ENCODE measurements at places on chromosomes 4 and X.

DNA sequence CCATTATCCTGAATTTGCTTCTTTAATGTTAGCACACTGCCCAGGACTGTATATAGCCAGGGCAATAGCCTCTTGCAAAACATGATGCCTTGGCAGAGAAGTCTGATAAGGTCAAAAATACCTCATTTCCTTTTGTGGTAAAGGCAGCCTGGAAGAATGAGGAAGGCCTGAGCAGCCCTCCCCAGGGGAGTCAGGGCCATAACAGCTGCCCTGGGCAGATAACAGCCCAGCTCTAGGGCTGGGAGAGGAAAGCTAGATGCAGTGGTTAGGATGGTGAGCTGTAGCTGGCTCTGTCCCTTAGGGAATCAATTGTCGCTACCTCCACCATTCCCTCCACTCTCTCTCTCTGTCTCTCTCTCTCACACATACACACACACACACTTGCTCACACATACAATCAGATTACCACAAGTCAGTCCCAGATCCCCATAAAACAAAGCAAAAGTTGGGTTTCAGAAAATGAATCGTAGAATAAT is 29.2 kb downstream of the EFHC2 start:
- DNase-seq = no peak

DNA sequence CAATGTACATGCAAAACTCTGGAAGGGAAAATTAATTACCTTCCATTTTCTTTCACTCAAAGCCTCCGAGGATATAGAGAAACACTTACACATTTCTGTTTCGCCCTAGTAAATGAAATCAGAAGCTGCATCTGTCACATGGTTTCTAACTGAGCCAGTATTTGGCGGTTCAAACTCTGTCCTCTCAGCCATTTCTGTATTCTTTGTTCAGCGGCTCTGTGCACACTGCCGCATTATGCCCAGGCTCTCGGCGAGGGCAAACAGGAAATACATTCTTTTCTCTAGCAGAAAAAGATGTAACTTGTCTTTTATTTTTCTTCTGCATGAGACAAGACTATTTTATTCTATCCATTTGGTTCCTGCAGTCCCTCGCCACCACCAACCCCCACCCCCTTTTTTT is 71.4 kb upstream of the GPM6B start:
- no peak for DNase-seq

DNA sequence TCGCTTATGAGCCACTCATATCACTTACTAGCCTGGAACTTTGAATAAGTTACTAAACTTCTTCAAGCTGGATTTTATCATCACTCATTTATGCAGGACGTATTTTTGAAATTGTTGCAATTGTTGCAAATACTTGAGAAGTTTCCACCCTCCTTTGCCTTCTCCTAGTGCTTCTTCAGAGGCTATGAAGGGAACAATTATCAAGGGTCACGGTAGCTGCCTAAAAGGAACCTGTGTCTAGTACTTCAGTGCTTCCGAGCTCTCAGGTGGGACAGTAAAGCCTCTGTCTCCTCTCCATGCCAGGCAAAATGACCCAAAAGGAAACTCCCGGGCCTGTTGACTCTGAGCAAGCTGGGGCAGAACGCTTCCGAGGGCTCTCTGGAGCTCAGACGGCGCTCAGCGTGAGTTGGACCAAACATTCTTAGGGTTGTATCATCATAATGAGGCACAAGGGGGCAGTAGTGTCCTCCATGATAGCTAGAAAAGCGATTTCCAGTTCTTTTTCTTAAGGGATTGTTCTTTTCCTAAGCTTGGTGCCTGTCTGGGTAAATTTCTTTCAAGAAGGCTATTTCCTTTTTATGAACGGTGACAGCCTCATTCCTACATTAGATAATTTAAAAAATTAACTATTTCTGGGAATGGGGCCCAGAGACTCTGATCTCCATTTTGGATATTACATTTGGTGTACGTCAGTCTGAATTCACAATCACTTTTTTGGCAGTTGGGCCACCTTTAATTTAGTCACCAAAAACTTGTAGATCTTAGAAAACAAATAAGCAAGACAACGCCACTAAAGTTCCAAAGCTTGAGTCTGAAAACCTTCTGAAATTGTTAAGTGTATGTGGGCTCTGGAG is 73.1 kb downstream of the PACRGL start:
- DNase-seq = peak; percentile 30

DNA sequence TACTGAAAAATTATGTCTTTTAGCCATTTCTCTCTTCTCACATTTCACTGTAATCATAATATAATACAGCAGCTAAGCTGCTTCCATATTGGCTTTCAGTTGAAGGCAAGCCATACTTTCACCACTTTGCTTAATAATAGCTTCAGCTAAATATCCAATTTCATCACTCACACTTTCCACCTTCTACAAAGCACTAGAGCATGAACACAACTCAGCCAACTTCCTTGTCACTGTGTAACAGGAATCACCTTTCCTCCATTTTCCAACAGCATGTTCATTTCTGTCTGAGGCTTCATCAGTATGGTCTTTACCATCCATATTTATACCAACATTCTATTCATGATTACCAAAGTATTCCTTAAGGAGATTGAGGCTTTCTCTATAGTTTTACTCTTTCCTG is 219.8 kb upstream of the CTSO start:
- no peak for DNase-seq

DNA sequence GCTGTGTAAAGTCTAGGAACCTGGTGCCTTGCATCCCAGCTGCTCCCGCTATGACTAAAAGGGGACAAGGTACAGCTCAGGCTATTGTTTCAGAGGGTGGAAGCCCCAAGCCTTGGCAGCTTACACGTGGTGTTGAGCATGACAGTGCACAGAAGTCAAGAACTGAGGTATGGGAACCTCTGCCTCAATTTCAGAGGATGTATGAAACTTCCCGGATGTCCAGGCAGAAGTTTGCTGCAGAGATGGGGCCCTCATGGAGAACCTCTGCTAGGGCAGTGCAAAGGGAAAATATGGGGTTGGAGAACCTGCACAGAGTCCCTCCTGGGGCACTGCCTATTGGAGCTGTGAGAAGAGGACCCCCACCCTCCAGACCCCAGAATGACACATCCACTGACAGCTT is 76.6 kb downstream of the DDX60 start:
- DNase-seq = no peak

GRCh38 chrX:136227948-136228838 is 23.0 kb downstream of the MAP7D3 start:
- DNase-seq = peak; percentile 45

DNA sequence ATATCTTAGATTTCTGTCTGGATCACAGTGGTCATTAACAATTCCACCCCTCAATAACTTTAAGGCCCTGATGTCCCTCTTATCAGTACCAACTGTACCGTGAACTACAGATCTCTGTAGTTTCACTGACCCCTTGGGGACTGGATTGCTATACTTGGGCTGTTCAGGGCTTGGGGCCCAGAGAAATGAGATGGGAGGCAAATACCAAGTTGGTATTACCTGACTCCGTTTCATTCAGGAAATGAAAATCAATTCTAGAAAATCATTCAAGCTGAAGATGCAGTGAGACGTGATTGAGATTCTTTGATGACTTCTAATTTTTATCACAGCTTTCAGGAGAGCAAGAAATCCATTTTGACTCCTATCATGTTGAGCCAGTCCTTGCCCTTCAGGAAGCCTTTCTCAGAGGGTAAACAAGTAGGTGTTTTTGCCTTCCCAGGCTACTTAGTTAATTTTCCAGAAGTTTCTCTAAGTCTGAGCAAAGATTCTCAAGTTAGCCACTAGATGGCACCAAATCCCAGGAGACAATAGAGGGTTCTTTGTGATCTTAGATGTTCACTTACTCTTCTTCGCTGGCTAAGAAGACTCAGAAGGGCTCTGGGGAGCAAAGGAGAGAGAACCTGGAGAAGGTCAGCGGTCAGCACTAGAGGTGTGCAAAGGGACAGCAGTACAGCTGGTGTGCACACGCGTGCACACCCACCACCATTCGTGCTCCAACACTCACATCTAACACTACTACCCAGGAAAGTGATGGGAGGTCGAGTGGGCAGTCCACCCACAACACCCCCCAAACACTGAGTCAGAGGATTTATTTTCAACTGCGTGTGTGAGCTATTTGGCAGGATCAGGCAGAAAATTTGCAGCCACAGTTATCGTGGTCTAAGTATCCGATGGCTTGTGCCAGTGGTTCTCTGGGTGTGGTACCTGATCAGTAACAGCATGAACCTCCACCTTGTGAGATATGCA is 7.4 kb downstream of the HNRNPH2 start:
- DNase-seq = peak; percentile 68

- DNase-seq = no peak
These were observed 51.8 kb upstream of the TRAM1L1 start for GRCh38 chr4:117137145-117137544.

DNA sequence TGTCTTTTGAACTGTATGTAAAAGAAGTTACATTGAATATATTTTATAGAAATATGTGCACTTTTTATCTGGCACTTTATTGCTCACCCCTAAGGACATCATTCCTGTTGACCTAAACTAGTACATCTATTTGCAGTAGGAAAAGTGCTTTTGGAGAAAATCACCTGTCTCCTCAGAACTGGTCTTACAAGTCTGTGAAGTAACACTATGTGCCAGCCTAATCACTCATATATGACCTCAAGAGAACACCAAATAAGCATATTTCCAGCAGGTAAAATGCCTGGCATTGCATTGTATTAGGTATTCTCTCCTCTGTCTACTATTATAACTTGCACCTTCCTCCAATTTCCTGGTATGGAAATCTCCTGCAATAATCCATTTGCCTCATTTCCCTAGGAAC is 4.0 kb upstream of the GASK1B start:
- DNase-seq = no peak

GRCh38 chr4:5158825-5159224 is 107.5 kb downstream of the STK32B start:
- no peak for DNase-seq

DNA sequence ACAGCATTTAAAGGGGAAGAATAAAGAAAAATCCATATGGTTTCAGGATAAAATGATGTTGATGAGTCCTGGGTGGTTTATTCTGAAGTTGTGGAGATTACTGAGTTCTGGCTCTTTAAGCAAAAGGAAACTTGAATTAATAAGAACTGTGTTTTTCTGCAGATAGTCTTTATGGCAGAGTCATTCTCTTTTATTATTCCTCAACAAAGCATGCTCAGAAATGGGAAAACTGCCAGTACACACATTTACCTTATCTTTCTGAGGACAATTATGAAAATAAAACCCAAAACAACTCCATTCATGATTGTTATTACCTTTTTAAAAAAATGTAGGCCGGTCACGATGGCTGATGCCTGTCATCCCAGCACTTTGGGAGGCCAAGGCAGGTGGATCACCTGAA is 58.5 kb downstream of the ADD1 start:
- DNase-seq = no peak

DNA sequence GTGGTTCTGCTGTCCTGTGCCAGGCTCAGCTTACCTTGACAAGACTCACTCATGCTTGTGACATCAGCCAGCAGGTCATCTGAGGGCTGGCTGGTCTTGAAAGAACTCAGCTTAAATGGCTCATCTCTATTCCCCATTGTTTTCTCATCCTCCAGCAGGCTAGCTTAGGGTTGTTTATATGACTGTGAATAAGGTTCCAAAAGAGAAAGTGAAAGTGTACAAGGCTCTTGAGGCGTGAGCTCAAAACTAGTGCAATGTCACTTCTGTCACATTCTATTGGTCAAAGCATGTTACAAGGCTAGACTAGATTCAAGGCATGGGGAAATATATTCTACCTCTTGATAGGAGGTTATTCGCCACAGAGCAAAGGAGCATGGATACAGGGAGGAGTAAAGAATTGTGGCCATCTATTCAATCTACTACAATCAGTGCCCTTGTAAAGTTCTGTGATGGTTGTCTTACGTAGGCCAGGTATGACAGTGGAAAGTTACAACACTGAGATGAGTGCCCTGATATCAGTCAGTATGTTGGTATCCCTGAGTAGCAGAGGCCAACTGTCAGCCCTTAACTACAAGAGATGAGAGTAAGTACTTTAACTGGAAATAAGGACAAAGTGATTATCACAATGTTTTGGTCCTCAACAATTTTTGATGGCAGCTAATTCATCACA is 19.8 kb upstream of the TMLHE start:
- peak; percentile 13 for DNase-seq

DNA sequence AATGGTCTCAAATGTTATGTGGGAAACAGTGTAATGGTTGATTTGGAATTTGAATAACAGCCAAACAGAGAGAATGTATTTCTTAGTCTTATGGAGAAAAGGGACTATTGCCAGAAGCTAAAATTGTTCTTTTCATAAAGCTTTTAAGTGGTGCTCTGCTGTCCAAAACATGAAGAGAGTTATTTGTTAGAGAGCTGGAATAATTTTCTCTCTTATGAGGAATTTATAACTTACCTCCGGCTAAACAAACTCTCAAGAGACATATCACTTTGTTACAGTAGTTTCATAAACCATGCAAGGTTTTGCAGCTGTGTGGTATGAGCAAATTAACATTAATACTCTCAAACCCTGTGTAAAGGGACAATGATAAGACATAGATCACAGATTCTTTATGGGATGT is 28.6 kb downstream of the SULT1B1 start:
- no peak for DNase-seq

GRCh38 chrX:8849458-8849857 is 48.3 kb upstream of the FAM9A start:
- no peak for DNase-seq

DNA sequence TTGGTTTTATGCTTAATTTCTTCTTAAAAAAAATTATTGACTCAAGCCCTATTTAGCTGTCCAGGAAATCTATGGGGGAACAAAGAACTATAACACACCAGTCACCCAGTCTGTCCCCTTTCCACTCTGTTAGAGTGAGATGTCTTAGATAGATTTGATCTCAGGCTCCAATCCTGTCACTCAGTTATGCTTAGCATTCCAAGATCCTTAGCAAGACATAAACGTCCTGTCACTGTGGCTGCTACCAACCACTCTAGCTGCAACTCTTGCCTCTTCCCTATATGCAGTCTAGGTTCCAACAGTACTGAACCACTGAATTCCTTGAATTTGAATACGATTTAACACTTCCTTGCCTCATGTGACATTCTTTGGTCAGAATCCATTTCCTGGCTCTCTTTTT is 241.9 kb upstream of the NWD2 start:
- DNase-seq = no peak

DNA sequence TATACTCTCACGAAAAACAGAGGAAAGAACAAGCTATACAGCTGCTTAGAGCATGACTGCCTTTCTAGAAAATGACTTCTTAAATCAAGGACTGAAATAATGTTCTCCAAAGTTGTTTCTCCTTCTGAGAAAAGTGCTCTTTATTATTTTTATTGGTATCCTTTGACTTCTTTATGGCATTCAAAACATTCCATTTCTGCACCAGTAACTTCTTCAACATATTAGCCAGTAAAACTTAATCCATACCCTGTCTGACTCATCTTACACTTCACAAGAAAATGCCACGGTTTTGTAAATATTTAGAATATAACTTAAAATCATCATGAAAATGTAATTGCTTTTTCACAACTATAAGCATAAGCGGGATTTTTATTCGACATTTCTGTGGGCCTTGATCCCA is 180.4 kb downstream of the NR3C2 start:
- no peak for DNase-seq

DNA sequence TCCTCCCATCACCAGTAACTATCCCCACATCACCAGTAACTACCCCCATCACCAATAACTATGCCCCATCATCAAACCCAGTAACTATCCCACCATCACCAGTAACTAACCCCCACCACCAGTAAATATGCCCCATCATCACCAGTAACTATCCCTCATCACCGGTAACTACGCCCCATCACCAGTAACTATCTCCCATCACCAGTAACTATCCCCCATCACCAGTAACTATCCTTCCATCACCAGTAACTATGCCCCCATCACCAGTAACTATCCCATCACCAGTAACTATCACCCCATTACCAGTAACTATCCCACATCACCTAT is 2.9 kb downstream of the ASMTL start:
- no peak for DNase-seq

Measured in activated CD4-positive, alpha-beta T cell treated with anti-CD3 and anti-CD28 coated beads, Interleukin-2, Interleukin-4, amounts not matched to agents 100 ng/mL and 50 ng/mL, durations not matched to agents 16 hours and 8 hours (primary cell).